NCI-H526 treated with DMSO at 0.1 percent for 48 hours (cell line): ENCODE measurements at places on chromosomes 2 and 18.
A peak's percentile ranks its signal among the peaks of the same experiment; 100 is the strongest.

DNA sequence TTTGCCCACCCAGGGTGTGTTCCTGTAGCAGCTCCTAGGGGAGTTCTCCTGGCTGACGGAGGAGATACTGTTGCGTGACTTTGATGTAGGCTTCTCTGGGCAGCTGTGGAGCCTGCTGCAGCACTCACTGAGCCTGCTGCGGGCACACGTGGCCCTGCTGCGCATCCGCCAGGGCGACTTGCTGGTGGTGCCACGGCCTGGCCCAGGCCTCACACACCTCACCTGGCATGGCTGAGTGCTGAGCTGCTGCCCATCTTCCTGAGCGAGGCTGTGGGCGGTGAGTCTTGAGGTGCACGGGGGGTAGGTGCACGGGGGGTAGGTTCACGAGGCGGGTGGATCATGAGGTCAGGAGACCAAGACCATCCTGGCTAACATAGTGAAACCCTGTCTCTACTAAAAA, 191.7 kb downstream of the ANKRD36C start:
- no peak for DNase-seq

- DNase-seq, result no peak
These were observed 97.9 kb upstream of the TAF1B start for GRCh38 chr2:9745153-9745899.

GRCh38 chr18:72460210-72460680, 83.9 kb downstream of the CBLN2 start:
- no peak for DNase-seq

DNA sequence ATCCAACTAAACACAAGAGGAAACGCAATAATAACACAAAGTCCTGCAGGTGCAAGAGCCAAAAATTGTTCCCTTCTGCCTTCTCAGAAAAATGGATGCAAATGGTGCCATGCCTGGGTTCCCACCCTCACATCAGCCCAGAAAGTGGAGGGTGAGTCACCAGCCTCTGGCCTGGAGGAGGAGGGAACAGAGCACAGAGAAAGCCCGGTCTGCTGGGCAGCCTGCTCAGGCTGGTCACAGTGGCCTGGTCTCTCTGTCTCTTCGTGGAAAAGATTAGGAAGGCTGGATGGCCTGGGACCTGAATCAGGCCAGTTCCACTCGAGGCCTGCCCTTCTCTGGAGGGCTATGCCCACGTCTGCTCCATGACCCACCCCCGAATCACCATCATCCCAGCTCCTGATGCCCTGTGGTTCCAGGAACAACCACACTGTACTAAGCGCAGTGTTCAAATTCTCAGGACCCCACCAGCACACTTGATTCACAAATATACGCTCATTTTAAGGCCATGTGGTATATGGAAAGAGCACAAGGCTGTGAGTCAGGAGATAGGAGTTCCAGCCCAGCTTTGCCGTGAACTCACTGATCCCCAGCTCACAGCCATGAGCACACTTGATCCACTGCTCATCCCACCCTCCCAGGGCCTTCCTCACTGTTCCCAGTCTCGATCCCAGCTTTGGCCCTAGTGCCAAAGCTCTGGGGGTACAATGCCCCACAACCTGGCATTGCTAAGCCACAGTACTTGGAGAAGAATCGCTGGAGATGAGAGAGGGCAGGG, 82.1 kb downstream of the ZBTB7C start:
- no peak for DNase-seq

DNA sequence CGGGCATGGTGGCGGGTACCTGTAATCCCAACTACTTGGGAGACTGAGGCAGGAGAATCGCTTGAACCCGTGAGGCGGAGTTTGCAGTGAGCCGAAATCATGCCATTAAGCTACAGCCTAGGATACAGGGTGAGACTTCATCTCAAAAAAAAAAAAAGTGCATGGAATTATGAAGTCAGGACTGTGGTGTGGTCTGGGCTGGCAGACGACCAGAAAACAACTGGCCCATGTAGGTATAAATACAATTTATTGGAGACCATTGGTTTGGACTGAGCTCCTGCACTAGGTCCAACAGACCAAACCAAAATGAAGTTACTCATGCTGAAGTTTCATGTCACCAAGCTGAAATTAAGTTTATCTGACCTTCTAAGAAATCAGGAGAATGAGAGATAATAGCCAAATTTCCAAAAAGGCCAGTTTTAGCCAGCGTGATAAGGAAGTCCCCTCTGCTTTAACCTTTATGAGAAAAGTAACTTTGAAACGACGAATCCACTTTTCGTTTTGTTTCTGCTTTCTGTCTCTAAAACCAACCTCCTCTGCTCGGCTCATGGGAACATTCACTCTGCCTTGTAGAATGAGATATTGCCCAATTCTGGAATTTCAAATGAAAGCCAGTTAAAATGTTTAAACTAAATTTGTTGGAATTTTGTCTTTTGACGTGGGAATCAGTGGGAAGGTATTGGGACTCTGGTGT, 17.7 kb upstream of the RAB10 start:
- no peak for DNase-seq

DNA sequence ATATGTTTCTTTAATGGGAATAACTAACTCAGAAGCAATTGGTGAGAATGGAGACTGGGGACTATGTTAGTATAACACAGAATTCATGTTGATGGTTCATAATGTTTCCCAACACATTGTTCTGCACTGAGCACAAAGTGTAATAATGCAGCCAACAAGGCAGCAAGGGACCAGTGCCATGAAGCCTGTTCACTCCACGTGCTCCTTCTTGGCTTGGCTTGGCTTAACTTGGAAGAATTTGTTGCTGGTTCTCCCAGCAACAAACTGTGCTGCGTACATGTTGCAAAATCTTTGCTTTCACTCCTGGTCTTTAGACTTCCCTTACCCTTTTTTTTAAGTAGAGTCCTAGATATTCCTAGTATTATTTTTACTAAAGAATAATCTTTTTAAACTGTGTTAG, 129.7 kb downstream of the MAP3K20 start:
- DNase-seq, result no peak

GRCh38 chr2:199364153-199364552, 93.6 kb downstream of the SATB2 start:
- no peak for DNase-seq

- peak; percentile 63 for DNase-seq
These were observed 105.6 kb downstream of the VSNL1 start for GRCh38 chr2:17646081-17646554.

GRCh38 chr2:54845514-54845913, 122.1 kb downstream of the EML6 start:
- DNase-seq, result no peak

GRCh38 chr2:186913870-186914269, 64.9 kb upstream of the ZSWIM2 start:
- no peak for DNase-seq

DNA sequence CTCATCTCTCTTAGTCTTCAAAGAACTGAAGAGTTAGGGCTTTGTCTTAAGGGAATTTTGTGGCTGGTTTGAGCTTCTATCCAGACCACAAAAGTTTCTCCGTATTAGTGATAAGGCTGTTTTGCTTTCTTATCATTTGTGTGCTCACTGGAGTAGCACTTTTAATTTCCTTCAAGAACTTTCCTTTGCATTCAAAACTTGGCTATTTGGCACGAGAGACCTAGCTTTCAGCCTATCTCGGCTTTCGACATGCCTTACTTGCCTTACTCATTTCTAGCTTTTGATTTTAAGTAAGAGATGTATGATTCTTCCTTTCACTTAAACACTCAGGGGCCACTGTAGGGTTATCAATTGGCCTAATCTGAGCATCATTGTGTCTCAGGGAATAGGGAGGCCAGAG, 29.9 kb downstream of the HDHD2 start:
- DNase-seq, result no peak

GRCh38 chr2:172084395-172084644, 987 bp upstream of the DLX1 start:
- DNase-seq, result peak; percentile 68

GRCh38 chr2:190327867-190328572, 8.4 kb upstream of the HIBCH start:
- no peak for DNase-seq

- DNase-seq, result no peak
These were observed 68.1 kb downstream of the CCDC178 start for GRCh38 chr18:33372442-33372841.

DNA sequence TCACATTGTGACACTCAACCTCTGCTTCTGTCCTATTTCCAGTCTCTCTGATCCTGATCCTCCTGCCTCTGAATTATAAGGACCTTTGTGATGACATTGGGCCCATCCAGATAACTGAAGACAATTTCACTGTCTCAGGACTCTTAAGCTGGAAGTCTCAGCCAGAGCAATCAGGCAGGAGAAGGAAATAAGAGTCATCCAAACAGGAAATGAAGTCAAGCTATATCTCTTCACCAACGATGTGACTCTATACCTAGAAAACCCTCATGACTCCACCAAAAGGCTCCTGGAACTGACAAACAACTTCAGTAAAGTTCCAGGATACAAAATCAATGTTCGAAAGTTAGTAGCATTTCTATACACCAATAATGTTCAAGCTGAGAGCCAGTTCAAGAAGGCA, 29.3 kb upstream of the TWIST2 start:
- no peak for DNase-seq

GRCh38 chr18:2168022-2168421, 403.3 kb downstream of the METTL4 start:
- no peak for DNase-seq

DNA sequence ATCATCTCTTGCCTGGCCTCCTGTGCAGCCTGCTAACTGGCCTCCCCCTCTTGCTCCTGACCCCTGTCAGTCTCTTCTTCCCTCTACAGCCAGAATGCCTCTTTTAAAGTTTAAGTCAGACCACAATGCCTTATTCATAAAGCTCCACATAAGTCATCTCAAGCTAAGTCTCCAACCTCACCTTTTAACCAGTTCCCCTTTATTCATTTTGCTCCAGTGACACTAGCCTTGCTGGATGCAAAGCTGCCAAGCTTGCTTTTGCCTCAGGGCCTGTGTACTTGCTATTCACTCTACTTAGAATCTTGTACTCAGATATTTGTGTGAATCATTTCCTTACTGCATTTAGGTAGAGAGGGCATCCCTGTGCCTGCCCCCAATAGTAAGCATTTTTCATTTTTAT, 180.9 kb downstream of the PDE1A start:
- DNase-seq, result no peak

DNA sequence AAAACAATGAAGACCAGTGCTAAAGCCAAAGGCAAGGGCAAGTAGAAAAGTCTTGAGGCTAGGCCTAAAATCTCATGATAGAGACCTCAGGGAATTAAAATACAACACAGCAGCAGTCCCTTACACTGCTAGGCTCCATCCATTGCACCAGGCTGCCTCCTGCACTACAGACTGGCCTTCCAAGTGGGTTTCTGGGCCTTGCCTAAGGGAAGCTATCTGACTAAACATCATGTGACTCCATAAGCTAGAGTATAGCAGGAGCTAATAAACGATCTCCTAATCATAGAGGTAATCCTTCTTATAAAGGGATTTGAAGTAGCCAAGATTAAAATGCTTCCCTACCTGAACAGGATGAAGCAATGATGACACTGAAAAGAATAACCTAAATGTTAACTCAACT, 77.6 kb upstream of the NFU1 start:
- DNase-seq, result no peak

DNA sequence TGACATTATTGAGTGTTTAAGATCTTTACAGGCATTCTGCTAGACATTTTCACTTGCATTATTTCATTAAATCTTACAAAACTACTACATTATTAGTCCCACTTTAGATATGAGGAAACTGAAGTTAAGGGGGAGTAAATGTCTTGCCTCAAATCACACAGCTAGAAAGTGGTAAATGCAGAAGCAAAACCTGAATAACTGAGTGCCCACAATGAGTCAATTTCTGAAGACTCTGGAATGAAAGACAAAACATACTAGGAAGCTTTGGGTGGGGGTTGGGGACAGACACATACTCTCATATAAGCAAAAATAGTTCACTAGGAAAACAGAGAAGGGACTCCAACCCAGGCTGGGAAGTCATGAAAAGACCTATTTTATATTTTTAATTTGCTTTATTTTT, 214.4 kb upstream of the LRATD1 start:
- no peak for DNase-seq

- no peak for DNase-seq
These were observed 24.0 kb upstream of the B3GNT7 start for GRCh38 chr2:231371430-231372054.

DNA sequence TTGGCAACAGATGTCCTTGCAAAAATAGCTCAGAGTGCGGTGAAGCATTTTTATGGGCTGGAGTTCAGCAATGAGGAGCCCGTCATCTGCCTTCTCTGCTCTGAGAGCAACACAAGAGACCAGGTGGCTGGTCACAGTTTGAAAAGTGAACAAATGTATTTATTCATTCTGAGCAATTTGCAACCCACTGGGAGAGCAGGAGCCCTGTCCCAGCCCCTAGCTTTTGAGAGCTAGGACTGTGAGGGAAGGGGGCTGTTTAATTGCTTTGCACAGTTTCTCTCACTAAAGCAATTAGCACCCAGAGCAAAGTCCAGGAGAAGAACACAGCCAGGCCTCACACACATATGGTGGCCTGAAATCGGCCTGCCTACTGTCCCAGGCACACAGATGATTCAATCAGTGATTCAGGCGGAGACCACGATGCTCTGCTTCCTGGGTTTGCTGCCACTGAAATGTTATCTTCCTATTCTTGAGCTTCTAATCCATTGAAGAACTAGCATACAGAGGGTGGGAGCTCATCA, 646.1 kb upstream of the ACVR2A start:
- no peak for DNase-seq

DNA sequence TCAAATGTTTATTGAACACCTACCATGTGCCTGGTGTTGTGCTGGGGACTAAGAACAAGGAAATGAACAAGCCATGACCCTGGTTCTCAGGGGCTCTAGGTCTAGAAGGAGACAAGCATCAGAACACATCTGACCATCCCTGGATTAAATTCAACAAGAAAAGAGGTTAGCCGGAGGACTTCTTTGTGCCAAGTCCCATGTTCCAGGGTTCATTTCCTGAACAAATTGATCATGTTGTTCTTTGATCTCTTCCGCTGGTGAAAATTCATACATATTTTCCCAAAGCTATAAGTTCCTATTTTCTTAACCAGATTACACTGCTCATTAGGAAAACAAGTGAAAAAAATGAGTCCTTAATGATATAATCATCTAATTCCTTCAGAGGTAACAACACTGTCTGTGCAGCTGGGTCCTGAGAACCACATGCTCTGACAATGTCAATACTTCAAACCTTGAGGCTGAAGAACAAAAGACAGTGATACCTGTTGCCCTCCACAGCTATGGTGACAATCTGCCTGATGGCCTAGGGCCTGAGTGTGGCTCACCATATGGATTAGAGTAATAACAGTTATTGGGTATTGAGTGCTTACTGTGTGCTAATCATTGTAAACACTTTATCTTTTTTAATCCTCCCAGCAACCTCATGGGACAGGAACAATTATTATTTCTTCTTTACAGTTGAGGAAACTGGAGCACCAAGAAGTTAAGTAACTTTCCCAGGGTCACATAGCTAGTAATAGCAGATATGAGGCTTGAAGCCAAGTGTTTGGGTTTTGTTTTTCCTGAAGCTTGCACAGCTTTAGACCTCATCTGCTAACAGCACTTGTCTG, 24.6 kb upstream of the INO80C start:
- no peak for DNase-seq
